SK-N-DZ (cell line): ENCODE measurements at places on chromosomes 13 and 19.

DNA sequence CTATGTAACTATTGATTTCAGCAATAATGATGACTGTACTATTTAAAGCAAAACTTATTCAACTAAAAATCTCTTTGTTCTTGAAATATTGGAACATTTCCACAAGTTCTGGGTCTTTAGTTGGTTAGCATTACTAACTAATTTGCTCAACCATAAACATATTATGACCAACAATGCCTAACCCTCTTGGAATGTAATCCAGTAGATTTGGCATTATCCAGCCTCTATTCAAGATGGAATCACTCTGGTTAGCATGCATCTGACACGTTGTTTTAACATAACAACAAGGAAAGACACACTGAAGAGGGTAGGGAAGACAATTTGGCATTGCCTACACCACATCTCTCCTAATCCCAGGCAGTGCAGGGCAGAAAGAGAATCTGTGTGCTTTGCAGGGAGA lies 941.3 kb upstream of the PCDH20 start:
- DNase-seq, result no peak

- DNase-seq, result no peak
These were observed 88.1 kb downstream of the SCGB2B2 start for GRCh38 chr19:34588846-34589245.

GRCh38 chr13:110649551-110649950 lies 34.2 kb downstream of the NAXD start:
- DNase-seq, result no peak

- DNase-seq, result no peak
These were observed 9.3 kb downstream of the EBPL start for GRCh38 chr13:49681842-49682435.

DNA sequence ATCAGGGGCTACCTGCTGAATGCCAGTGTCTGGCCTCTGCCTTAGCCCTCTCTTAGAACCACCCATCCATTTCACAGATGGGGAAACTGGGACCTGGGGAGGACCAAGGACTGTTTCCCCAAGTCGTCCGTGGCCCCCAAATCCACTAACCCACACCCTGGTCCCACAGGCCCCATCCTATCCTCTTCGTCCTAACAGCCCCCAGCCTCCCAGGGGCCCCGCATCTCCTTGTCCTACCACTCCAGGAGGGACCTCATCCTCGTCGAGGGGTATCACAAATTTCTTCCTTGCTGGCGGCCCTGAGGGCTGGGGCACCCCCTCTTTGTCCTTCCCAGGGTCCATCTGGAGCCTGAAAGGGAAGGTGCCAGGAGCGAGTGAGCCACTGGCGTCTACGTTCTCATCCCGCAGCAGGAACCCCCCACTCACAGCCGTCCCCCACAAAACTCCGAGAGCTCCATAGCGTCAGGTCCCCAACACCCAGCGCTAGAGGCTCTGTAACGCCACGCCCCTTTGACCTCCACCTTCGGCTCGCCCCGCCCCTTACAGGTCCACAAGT lies 606 bp downstream of the ERCC1 start:
- no peak for DNase-seq

- no peak for DNase-seq
These were observed 76.5 kb downstream of the ZNF726 start for GRCh38 chr19:23991170-23991569.

- DNase-seq, result no peak
These were observed 65.9 kb downstream of the ZNF627 start for GRCh38 chr19:11663181-11663591.

- DNase-seq, result no peak
These were observed 180.0 kb downstream of the LHFPL6 start for GRCh38 chr13:39422845-39423565.

GRCh38 chr19:42280815-42281145 lies 11.7 kb downstream of the CIC start:
- no peak for DNase-seq

DNA sequence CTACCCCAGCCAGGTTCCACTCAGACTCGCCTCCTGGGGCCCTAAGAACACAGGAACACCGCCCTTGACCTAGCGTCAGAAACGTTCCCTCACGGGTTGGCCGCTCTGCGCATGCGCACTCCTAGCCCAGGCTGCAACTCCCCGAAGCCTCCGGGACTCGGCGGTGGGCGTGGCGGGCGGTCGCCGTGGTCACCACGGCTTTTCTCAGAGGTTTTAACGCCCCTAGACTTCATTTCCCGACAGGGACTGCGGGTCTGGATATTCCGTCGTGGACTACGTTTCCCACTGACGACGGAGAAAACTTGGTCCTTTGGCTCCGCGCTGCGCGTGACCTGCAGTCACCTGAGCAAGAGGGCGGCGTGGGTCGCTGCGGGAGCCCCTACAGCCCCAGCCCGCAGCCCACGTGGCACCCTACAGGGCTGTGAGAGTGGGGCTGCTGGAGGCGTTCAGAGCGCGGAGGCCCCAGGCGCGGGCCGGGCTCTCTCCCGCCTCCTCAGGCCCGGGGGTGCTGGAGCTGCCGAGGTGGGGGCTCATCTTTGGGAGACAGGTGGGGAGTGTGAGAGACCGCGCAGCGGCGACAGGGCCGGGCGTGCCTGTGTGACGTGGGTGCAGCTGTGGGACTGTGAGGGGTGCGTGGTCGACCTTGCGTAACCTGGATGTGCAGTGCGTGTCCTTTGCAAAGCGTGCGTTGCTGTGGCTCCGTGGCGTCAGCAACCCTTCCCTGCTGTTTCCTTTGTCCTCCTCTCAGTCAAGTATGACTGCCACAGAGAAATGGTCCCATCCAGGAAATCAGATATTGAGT lies 38.0 kb upstream of the ZNF573 start:
- peak; percentile 71 for DNase-seq

DNA sequence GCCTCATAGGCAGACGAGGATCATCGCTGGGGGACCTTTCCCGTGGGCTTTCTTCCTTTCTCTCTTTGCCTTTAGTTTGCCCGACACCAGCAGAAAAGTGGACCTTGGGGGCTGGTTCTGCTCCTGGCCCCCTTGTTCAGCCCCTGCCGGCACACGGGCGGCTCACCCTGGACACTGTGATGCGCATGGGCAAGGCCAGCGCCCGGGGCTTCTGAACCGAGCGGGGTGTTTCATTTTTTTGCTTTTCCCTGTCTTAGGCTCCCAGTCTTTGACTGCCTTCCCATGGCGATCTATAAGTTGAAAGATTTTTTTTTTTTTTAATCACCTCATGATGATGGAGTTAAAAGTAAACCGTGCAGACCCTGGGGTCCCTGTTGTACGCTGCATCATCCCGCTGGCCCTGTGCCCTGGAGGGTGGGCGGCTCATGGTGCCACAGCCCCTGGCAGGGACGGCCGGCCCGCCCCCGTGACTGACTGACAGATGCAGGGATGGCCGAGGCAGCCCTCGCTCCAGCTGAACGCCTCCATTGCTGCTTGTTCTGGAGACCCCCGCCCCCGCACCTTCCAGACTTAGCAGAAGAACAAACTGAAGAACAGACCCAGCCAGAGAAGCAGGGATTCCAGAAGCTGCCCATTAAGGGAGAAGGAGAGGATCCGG lies 9.6 kb downstream of the TSSK6 start:
- no peak for DNase-seq

DNA sequence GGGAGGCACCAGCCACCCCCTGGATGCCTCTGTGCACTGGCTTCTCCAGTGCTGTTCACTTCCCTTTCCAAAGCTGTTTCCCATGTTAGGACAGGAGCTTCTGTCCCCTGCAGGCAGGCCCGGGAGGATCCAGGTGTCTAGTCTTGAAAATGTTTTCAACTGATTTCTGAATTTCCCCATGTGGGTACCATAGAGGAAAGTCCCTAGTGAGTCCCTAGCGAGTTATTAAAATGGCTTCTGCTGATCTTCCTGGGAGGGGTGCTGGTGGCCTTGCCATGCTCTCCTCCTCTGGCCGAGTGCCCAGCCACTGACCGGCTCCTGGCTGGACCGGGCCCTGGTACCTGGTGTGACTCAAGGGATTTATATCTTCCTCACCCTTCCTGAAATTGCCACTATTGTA lies 5.2 kb upstream of the ANKRD10 start:
- DNase-seq, result no peak

GRCh38 chr19:29519931-29520330 lies 5.9 kb upstream of the VSTM2B start:
- no peak for DNase-seq

GRCh38 chr13:112933649-112934048 lies 35.4 kb upstream of the MCF2L start:
- no peak for DNase-seq

GRCh38 chr19:51091895-51092873 lies 9.5 kb upstream of the KLK14 start:
- DNase-seq, result no peak

- peak; percentile 80 for DNase-seq
These were observed 17.8 kb upstream of the ENOX1 start for GRCh38 chr13:43804461-43805070.

GRCh38 chr19:12792853-12793289 lies 1.6 kb downstream of the JUNB start:
- no peak for DNase-seq

DNA sequence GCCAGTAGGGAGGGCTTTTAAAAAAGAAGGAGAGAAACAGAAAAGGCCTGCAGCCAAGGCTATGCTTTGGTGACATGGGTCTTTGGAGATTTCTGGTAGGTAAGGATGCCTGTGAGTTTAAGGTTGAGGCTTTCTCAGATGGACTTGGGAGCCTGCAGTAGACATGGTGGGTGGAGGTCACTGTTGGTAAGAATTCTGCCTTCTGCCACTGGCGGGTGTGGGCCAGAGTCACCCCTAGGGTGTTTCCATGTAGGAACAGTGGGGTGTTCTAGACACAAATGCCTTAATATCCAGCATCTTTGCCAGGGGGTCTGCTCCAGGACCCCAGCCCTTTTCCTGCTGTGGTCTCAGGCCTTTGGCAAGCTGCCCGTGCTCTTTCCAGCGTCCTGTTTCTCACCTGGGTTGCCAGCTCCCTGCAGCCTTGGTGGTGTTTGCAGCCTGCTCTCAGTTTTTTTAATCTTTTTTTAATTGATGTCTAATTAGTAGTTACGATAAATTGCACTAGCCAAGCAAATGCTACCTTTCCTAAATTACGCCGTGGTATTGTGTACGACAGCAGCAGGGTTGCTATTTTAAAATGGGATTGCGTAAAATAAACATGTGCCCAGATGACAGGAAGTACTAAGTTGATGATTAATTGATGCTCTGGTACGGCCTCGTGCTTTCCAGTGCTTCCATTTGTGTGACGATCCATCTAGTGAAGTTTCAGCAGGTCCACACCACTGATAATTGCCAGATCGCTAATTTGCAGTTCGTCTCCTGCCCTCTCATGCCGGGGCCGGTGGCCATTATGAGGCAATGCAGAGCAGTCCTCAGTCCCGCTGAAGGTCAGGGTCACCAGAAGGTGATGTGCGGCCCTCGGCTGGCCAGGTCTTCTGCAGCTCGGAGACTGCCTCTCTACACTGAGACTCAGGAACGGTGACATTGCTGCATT lies 35.3 kb upstream of the NPAS1 start:
- peak; percentile 24 for DNase-seq
